Fibroblast of villous mesenchyme (primary cell): ENCODE measurements at places on chromosomes 6 and 20. TPM values are rescaled to one million over a fixed set of nuclear protein-coding genes. Genes with fewer than 3 reads are reported as not detected.

- DNase-seq: peak; percentile 98
Observed at GRCh38 chr6:35048631-35049083, 92.5 kb downstream of the TCP11 start.

DNA sequence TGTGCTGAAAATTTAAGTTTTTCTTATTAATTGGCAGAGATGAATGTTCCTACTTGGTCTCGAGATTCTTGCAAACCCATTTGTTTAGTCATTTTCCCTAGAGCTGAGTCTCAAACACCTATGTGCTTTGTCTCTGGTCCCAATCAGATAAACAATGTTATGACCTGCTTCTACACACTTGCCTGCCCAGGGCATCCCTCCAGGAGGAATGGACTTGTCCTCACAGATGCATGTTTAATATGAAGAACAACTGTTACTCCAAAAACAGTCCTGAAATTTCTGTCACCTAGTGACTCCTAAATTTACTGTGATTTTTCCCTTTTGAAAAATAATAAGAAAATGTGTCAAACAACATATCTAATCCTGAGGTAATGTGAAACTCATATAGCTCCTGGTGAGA is 43.7 kb downstream of the HDGFL1 start:
- no peak for DNase-seq

GRCh38 chr6:89302195-89302770 is 12.8 kb downstream of the GABRR2 start:
- no peak for DNase-seq

GRCh38 chr20:31968291-31969126 is 558 bp downstream of the XKR7 start:
- peak; percentile 73 for DNase-seq

GRCh38 chr6:15874821-15875220 is 212.0 kb upstream of the DTNBP1 start:
- peak; percentile 81 for DNase-seq

DNA sequence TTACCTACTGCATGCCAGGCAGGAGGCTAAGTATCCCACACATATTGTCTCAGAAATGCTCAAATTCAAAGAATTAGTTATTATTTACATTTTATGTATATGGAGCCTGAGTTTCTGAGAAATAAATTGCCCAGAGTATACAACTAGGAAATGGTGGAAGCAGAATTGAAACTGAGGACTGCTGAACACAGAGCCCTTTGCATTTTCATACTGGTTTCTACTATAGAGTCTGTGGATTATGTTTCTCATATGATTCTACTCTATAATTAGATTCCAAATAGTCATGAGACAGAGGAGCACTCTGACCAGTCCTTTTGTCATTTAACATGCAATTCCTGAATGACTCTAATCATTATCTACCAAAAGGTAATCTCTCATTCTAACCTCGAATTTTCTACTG is 254.3 kb downstream of the LMBRD1 start:
- DNase-seq: no peak

- DNase-seq: no peak
Observed at GRCh38 chr6:169323221-169323620, 69.6 kb upstream of the THBS2 start.

DNA sequence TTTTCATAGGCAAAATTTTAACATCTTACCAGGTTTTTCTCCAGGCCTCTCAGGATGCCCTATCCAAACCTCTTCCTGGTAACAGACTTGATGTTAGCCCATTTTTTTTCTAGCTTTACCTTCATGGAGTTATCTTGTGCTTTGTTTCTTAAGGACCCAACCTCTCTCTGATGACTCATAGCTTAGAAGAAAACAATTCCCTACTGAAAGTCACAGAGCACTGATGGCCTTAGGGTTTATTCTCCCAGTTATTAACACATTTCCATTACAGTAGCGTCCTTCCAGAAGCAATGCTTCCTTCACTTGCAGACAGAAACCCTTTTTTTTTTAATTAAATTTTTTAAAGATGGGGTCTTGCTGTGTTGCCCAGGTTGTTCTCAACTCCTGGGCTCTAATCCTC is 79.4 kb downstream of the IYD start:
- peak; percentile 11 for DNase-seq

DNA sequence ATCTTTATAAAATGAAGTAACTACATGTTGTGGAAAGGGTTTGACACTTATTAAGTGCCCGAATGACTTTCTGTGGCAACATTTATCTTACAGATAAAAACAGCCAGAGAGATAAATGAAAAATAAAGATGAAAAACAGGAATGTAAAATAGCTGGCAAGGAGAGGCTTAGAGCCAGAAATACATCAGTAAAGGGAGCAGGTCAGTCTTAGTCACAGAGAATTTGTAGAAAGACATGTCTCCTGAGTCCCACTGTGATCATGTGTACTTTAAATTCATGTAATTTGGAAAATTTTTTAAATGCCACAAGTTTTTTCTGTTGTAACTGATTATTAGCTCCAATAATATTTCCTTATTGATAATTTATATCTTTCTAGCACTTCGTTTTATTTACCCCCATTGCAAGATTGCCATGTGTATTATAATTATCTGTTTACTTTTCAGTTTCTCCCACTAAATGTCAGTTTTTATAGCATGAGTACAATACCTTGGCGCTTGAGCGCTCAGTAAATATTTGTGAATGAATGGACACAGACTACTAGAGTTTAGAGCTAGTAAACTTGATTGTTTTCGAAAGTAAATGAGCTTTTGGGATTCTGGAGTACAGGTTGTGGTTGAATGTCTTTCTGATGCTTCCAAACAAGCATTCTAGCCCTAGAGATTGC is 15.2 kb downstream of the TAB2 start:
- no peak for DNase-seq

- peak; percentile 16 for DNase-seq
Observed at GRCh38 chr6:162638931-162639574, 88.5 kb downstream of the PRKN start.

- DNase-seq: no peak
Observed at GRCh38 chr20:51363378-51363777, 179.1 kb downstream of the NFATC2 start.

GRCh38 chr6:193180-193579 is 99.1 kb upstream of the DUSP22 start:
- no peak for DNase-seq

DNA sequence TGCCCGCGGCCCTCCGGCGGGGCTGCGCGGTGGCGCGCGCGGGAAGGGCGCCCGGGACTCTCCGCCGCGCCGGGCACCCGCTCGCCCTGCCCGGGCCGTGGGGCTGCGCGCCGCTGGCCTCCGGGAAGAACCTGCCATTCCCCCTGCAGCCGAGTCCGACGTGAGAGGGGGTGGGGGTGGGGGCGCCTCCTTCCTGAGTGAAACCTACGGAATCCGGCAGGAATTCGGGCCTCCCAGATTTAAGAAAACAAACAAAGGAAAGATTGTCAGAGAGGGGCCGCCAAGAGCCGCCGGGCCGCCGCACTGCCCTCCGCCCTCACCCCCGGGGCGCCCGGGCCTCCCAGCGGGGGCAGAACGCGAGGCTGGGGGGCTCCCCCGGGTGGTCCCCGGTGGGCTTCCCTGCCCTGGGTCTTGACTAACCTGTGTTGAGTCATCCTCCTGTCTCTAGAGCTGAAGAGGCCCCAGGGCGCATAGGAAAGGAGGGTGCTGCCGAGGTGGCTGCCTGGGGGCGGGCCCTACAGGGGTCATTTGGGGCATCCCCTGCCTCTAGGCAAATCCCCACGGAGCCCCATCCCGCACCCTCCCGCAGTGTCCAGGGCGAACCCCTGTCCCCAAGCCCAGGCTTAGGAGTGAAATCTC is 42.2 kb upstream of the FOXP4 start:
- DNase-seq: peak; percentile 72

DNA sequence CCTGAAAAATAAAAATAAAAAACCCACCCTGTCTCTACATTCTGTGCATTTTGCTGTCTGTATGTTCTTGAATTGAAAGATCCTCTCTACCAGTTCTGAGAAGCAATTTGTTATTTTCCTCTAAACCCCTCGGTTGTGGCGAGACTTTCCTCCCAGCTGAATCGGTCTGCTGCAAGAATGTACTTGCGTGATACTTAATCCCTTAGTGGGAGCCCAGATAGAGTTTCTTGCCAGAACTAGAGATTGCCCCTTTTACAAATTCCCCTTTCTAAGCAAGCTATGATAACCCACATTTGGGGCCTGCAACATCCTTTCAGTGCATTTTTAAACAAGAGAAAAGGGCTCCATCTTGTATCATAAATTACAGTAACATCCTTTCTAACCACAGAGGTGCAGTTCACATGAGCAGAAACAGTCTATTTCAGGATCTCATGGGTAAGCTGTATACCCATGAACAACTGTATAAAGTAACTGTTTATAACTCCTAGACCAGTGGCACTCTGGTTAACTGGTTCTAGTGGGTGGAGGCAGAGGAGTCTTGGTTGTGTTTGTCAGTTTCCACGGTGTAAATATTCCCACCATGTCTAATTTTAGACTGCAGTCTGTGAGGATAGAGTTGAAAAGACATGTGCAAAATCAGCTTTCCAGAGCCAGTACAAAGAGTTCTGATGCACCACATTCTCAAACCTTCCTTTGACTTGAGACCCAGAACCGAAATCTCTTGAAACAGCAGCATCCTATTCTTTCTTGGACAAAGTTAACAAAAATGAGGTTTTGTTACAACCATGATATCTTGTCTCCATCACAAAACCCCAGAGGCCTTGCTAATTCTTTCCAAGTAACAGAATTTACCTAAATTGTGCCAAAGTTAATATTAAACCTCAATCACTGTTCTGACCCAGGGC is 113.1 kb upstream of the ZNF217 start:
- DNase-seq: peak; percentile 94

DNA sequence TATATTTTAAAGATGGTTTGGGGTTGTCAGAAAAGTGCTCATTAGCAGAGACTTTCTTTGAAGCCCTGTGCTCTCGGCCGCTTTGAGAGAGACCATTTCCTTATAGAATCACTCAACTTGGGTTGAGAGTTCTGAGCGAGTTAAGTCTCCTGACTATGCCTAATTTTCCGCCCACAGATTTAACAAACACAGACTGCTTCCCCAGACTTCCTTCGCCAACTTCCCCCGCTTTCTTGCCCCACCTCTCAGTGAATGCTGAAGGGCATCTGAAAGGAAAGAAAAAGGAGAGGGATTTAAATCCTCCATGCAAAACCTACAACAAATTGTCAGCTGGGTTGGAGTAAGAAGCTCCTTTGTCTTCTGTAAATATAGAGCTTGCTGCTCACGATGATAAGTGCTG is 224.0 kb downstream of the EYA2 start:
- DNase-seq: no peak

GRCh38 chr20:11094196-11094595 is 420.4 kb upstream of the JAG1 start:
- no peak for DNase-seq

Gene FHL5
- not detected in 2 replicates for total RNA-seq

Gene SLC22A7
- total RNA-seq: not detected in 2 replicates

Gene TFAP2D
- not detected in 2 replicates for total RNA-seq

Gene LIME1
- total RNA-seq: 3.5 TPM in 2 replicates

Gene ADAM33
- 44.8 and 53.1 TPM in 2 replicates for total RNA-seq

Gene WFDC10B
- total RNA-seq: not detected in 2 replicates
